ENCODE measurements at places on chromosomes 5 and 9.

GRCh38 chr5:119808474-119808873 lies 179.1 kb downstream of the FAM170A start:
- no peak for DNase-seq

DNA sequence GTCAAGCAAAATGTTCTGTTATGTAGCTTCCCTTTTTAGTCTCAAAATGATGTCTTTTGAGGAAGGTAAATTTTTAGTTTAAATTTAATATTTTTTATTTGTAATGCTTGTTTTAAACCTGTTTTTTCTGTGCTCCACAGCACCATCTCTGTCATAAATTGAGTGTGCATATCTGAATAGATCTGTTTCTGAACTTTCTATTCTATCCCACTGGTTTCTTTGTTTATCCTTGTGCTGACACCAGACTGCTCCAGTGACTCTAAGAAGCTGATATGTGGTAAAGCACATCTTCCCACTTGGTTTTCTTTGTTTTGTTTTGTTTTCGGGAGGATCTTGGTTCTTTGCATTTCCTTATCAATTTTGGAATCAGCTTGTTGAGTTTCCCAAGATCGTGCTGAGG lies 7.1 kb upstream of the RNF145 start:
- no peak for DNase-seq

- DNase-seq, result no peak
Measured at GRCh38 chr5:173385832-173386360, 57.7 kb upstream of the STC2 start.

DNA sequence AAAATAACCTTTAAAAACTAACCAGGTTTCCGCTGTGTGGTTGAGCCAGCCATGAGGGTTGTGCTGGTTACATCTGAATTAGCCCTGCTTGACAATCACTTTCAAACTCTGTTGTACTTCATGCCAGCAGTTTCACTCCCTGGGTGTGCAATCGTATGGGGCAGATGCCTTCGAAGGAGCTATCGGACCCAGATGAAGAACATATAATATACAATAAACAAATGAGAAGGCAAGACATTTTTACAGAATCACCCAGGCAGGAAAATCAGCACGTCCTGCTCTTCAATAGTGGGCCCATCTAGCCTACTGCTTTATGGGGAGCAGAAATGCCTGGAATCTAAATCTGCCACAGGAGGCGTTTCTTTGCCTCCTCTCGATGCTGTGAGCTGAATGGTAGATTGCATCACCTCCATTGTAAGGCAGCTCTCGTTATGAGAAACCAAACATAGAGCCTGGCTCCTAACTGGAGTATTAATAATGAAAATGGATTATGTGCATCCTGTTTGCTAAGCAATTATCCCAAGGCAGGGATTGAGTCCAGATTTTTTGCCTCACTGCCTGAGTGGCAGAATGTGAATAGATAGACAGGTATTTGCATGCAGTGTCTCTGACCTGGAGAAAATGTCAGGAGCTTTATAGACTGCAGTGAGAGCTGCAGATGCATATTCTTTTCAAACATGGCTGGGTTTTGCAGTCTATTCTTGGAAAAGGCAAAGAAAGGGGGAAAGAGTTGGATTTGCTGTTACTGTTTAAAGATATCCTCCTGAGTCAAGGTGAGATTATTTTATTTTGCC lies 143.3 kb upstream of the SMARCA2 start:
- peak; percentile 2 for DNase-seq

- no peak for DNase-seq
Measured at GRCh38 chr5:1447671-1448361, 2.6 kb upstream of the SLC6A3 start.
